ENCODE measurements at places on chromosomes 12 and 14. TPM values are rescaled to one million over a fixed set of nuclear protein-coding genes. Genes with fewer than 3 reads are reported as not detected.
A peak's percentile ranks its signal among the peaks of the same experiment; 100 is the strongest.

DNA sequence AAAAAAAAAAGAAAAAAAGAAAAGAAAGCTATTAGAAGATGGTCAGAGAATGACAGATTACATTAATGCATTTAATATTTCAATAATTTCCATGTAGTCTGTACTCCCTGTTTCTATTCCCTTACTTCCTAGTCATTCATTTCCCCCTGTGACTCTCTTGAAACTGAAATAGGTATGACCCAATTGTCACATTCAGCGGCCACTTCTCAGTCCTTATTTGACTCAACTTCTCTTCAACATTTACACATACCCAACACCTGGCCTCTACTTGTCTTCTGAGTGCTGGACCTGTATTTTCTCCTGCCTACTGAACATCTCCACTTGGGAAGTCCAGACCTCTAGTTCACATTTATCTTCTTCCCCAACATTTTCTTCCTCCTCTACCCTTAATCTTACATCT, 7.2 kb downstream of the EEA1 start:
- no peak for DNase-seq

WIF1 gene
- not detected for total RNA-seq

DNA sequence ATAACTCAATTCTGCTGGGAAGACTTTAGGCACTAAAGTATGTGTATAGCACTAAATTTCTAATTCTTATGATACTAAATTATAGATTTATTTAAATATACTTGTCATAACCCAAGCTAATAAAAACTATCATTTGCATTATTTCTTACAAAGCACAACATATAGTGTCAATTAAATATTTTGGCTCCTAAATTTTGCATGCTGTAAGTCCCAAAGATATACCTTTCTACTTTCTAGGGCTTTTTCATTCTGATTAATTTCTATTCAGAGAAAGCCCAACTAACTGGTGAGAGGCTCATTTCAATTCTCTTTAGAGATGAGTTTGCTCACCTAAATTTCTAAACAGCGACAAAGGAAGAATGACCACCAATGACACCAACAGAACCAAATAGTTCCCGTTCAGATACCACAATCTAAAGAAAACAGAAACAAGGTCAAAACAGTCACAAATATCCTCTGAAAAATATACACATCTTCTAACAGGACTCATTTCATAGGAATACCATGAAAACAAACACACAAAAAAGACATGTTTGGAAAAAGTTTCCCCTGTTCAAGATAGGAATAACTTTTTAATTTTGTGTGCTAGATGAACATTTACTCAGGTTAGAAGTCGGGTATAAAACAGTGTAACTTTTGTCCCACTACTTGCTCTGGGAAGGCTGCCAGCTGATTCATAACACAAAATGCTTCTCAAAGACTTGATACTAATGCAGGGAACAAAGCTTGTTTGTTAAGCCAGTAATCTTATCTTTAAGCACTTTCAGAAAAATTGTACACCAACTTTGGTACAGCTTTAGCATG, 7.6 kb downstream of the SLC38A2 start:
- no peak for DNase-seq

HECTD4 gene
- 61.3 TPM for total RNA-seq

- no peak for DNase-seq
Observed at GRCh38 chr12:65294641-65295262, 16.3 kb downstream of the MSRB3 start.

C3AR1 gene
- 6.1 TPM for total RNA-seq

DNA sequence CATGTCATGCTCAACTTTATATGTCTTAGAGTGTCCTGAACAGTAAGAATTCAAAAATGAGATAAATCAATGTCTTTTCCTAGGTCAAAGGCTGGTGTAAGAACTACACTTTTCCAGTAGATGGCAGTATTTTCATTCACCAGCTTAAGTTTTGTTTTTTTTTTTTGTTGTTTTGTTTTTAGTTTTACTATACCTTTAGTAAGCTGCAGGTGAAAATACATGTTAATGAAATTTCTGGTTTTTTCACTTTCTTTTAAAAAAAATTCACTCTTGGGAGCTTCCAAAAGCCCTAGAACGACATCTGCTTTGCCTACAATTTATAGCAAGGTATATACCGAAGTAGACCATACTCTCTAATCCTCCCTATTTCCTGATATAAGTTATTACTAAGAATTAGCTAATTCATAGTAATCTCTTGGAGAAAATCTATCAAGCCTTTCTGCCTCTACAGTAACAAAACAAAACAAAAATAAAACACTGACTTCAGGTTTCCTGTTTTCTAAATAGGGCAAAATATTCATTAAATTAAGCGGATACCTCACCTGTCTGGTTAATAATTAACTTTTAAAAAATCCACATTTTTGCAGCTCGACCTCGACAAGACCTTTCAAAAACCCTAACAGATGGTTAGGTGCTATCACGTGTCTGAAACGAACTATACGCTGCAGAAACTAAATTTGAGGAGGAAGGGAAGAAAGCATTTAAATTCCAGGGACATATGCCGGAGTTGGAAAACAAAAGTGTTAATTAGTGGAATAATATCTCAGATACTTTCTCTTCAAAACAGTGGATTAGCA, 2.7 kb upstream of the SAMD4A start:
- peak; percentile 64 for DNase-seq

A2M gene
- 3.1 TPM for total RNA-seq

IL22 gene
- total RNA-seq = not detected

DNA sequence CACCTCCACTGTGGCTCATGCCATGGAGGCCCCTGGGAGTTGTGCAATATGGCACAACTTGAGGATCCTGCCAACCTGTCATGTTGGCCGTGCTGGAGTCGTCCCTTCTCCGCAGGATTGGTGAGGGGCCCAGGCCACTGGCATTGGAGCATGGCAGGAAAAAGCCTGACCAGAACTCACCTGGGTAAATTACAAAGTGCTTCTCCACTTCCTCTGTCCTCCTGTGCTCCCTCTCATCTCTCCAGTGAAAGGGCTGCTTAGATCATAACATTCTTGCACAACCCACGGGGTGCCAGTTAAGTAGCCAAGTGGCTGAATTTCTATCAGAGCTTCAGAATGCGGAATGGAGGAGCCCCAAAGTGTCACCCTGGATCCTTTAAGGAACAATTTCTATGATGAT, 381.0 kb downstream of the DPF3 start:
- no peak for DNase-seq

DNA sequence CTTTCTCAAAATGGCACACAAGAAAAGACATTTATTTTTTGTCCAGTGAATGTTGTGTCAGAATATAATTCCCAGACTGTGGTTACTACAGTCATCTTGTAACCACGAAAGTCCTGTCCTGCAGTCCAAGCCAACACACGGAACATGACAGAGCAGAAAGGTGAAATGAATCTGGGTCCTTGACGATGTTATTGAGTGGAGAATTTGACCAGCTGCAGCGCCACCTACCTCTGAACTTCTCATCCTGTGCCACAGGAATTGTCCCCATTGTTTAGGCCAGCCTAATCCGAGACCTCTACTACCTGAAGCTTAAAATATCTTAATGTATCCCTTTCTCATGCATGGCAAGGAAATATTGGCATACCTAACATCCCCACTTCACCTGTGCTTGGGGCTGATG, 64.1 kb upstream of the OTX2 start:
- no peak for DNase-seq

TAS2R31 gene
- total RNA-seq = 3.2 TPM

GRCh38 chr12:28610401-28611114, 420.3 kb downstream of the CCDC91 start:
- DNase-seq = no peak

DNA sequence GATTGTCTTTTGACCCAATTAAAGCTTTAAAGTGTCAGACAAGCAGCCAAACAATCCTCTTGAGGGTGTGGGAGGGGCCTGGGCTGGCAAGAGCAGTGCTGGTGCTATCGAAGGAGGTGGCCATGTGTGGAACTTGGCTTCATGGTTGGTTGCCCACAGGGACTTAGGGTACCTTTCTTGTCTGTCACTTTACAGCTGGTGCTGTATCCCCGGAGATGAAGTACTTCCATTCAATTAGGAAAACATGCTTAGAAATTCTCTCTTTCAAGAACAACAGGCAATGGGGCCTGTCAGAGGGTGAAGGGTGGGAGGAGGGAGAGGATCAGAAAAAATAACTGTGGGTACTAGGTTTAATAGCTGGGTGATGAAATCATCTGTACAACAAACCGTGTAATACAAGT, 86.5 kb downstream of the DAAM1 start:
- no peak for DNase-seq

GRCh38 chr14:96407935-96408570, 16.1 kb downstream of the AK7 start:
- DNase-seq = no peak

HOXC12 gene
- total RNA-seq = not detected

- no peak for DNase-seq
Observed at GRCh38 chr12:67666605-67667004, 18.1 kb downstream of the DYRK2 start.

- DNase-seq = no peak
Observed at GRCh38 chr12:120642826-120643225, 2.4 kb downstream of the CABP1 start.

DNA sequence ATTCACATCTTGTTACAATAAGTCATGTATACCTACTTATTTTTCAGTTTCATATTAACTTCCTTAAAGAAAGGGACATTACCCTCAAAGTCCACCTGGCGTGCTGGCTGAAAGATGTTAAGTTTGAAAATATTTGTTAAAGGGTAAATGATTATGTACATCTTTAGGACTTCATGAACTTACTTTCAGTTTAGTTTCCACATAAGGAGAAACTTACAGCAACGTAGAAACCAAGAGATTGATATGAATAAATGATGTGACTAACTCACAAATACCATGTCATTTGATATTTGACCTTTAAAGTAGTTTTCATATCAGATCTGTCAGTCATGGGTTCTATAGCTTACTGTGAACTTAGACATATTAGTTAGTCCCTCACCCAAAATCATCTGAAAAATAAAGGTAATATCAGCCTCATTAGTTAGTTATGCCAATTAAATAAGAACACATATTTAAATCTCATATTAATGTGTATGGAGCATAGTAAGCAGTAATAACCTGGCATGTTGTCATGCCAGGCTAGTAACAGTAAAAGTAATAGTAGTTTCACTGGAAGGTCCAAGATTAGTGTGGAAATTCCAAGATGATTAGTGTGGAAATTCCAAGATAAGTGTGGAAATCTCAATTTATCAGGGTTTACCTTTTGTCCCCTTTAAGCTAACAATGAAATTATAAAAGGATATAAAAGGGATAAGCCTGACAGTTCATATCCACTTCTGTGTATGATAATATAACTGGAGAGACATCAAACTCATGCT, 1.9 kb upstream of the CLEC2D start:
- no peak for DNase-seq

GRCh38 chr12:118237052-118237665, 101.2 kb downstream of the PEBP1 start:
- no peak for DNase-seq

- no peak for DNase-seq
Observed at GRCh38 chr12:102439426-102440405, 40.6 kb downstream of the IGF1 start.

- DNase-seq = no peak
Observed at GRCh38 chr12:27060740-27061139, 21.6 kb downstream of the C12orf71 start.

All from CD4-positive, alpha-beta memory T cell (primary cell).